Cardiac muscle cell (in vitro differentiated cells and primary cell): ENCODE measurements at places on chromosomes 5 and 9.

GRCh38 chr9:130927995-130928900 is 10.8 kb downstream of the FIBCD1 start:
- peak; percentile 76 for DNase-seq

GRCh38 chr5:15516486-15516885 is 16.5 kb downstream of the FBXL7 start:
- no peak for DNase-seq

GRCh38 chr9:95134457-95134881 is 183.0 kb downstream of the FANCC start:
- no peak for DNase-seq

GRCh38 chr9:100602342-100602801 is 24.5 kb downstream of the CAVIN4 start:
- DNase-seq: peak; percentile 65

DNA sequence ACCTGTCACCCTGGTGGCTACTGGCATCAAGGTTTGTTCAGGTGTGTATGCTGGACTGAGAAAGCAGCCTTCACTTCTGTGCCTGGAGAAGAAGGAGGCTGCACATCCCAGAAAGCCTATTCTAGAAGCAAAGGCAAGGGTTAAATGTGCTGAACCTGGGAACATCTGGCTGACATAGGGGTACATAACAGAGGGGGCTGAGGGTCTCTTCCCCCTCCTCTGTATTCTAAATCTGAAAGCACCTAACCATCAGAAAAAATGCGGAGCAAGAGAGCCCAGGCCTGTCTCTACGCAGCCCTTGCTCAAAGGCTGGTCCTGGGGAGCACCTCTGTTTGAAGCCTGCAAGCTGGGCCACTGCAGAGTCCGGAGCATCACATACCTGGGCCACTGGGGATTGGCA is 53.2 kb upstream of the FSTL4 start:
- DNase-seq: no peak

GRCh38 chr5:89372176-89372575 is 489.2 kb upstream of the MEF2C start:
- no peak for DNase-seq

DNA sequence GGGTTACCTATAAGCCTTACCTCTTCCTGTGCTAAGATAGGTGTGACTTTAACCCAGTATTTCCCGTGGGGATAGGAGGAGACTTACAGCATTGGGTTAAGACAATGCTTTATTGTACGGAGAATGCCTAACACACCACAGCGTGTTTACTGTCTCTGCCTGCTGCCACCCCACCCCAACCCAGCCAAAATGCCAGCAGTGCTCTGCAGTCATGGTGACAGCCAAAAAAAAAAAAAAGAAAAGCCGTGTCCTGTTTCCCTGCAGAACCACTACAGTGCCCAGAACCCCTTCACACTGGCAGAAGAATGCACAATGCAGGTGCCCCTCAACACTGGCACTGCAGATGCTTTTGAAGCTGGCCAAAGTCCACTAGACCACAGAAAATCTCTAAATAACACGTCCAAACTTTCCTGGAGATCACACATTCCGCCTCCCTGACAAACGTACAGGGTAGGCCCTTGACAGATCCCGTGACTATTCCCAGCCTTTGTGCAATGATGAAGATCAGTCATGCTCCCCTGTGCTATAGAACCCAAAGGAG is 102.2 kb downstream of the SERINC5 start:
- no peak for DNase-seq

- no peak for DNase-seq
These were observed 949 bp downstream of the SERINC5 start for GRCh38 chr5:80254767-80255430.

DNA sequence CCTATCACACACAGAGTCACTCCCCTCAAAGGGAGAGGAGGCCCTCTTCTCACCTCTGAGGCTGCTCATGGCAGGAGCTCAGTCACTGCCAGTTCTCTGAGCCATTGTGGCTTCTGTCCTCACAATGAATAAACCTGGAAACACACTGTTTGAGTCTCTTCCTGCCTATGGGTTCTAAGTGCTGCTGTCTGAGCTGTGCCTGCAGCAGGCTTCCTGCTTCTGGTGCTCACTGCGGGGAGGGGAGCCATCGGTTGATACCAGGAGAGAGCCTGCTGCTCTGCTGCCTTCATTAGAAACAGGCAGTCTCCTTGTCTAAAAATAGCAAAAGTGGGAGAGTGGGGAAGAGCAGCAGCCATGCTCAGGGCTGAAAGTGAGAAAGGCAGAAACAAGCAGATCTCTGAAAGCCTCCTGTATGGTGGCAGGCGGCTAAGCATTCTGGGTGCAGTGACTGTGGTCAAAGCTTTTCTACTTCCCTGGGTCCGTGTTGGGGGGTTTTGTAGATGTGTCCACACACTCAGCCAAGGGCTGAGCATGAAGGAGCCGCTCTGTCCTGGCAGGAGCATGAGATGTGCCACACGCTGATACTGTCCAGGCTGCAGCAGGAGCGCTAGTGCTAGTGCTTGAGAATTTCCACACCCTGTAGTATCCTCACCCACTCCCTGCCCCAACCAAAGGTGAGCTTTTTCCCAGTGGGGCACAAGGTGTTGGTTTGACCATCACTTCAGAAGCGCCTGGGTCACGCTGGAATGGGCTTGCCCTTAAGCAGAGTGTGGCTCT is 34.2 kb downstream of the PRKACG start:
- peak; percentile 80 for DNase-seq

- peak; percentile 5 for DNase-seq
These were observed 241.2 kb upstream of the TNC start for GRCh38 chr9:115359017-115359780.

DNA sequence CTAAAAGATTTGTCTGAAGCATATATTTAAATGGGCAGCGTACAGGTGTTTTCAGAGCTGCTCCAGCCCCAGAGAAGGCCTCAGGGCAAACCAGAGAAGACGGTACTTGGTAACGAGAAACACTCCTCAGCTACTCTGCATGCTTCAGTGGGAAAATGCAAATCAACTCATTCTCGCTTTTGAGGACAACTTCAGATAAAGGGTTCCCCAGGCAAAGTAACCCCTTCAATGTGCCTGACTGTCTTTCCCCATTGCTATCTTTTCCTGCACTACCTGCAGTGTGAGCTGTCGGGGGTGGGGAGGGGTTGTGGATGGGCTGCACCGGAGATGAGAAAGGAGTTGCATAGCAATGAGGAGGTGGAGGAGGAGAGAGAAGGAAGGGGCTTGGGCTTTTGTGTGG is 339.7 kb upstream of the CLINT1 start:
- no peak for DNase-seq

DNA sequence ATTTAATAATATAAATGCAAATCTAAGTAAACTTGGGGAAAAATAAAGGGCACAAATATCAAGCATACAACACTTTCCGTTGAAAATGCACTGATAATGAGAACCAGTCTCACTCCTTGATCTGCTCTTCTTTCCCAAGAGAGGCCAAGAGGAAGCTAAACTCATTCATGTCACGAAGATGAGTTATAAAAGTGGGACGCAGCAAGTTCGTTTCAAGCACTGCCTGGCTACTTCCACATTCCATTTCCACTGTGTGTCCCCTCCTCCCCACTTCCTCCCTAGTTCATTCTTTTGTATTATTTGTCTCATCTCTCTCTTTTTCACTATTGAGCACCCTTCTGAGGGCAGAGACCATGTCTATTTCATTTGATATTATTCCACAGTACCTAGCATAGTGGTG is 158.1 kb downstream of the SLC24A2 start:
- no peak for DNase-seq

DNA sequence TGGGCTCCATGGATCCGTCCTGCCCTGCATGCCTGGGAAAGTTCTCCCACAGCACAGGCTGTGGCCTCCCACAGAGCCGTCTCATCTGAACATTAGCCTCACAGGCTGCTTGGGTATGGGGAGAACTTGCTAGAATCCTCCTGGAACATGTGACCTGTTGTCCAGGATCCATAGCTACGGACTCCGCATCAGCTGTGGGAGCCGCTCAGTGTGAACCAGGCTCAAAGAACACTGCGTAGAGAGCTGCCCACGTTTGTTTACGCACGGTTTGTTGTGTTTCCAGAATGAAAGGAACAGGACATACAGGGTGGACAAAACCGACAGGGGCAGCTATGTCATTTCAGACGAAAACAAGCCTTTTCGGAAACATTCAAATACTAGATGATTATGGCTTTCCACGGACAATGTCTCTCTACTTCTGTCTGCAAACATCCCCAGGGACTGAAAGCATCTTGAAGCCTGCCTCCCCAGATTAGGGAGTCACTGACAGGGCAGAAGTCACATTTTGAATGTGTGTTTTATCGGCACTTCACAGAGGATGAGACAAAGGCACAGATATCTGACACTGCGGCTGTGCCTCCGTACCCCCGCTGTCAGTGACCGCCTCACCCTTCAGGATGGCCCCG is 390.3 kb downstream of the GADD45G start:
- DNase-seq: no peak

GRCh38 chr9:124272979-124273378 is 15.2 kb downstream of the NEK6 start:
- DNase-seq: no peak

- DNase-seq: peak; percentile 92
These were observed 2.7 kb upstream of the PCDH12 start for GRCh38 chr5:141960449-141961323.

DNA sequence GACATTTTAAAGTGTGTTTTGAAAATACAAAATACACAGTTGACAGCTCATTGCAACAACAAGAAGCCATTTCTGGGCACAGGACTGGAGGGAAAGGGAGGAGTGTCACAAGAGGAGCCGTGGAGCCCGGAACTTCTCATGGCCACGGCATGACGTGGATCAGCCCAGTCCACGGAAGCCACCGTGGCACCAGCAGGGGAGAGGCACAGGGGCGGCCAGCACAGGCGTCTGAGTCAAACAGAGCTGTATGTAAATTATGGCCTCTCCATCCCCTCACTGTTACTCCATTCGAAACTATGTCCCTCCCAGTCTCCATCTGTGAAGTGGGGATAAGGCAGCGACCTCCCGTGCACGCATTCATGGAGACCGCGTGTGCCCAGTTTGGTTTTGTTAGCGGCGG is 165.6 kb upstream of the IRX2 start:
- no peak for DNase-seq

- DNase-seq: peak; percentile 49
These were observed 7.5 kb downstream of the NHP2 start for GRCh38 chr5:178145965-178146820.

DNA sequence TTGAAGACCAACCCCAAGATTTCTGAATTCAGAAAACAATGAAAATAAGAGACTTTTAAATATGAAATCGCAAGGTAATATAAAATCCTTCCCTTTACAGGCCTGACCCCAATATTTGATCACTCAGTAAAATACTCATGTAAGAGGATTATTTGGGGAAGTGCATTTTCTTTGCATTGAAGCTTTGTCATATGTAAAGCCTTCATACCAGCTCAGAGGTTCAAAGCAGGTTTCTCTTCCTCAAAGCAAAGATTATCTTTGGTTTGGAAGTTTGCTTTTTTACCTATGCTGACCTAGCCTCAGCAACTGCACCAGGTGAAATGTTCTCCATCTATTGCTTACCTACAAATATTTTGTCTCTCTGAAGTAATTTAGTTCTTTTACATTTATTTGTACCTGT is 106.5 kb upstream of the PARP8 start:
- DNase-seq: no peak

- peak; percentile 65 for DNase-seq
These were observed 94.3 kb upstream of the MAMDC2 start for GRCh38 chr9:69949396-69949795.

DNA sequence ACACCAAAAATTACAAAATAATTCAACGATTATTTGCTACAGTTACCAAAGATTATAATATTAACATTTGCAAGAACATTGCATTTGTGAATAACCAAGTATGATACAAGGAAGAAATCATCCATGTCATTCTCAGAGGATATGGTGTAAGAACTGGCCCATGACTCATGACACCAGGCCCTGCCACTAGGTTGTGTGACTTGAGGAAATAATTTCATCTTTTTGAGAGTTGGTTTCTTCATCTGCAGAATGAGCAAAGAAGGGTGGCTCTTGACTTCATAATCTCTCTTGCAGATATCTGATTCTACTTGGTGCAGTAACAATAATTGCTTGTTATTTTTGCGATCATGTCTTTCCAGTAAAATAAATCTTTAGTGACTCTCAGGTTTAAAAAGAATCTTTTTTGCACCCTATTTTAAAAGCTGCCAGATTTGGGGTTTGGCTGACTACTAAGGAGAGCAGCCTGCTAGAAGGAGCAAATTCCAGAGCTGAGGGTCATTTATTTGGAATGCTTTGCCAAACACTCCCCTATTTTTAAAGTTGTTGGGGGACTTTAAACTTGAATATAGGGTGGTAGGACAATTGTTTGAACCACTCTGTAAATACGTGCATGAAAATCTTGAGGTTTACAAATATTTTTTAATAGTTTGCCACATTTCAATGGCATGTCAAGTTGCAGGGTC is 23.5 kb downstream of the ITGA1 start:
- peak; percentile 63 for DNase-seq

DNA sequence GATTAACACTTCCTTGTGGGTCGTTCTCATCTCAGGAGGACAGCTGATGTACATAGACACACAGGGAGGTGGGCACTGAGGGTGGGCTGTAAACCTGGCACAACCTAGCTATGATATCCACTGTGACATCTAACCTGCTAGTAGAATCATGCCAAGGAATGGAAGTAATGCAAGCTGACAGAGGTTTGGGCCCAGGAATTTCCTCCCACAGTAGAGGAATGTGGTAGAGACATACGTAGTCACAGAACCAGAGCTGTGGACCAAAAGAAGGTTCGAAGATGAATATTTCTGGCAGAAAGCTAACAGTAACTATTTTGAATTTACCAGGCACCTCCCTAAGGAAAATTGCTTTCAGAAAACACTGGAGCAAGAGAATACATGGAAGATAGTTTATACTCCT is 15.2 kb upstream of the DNAJC25 start:
- DNase-seq: no peak

DNA sequence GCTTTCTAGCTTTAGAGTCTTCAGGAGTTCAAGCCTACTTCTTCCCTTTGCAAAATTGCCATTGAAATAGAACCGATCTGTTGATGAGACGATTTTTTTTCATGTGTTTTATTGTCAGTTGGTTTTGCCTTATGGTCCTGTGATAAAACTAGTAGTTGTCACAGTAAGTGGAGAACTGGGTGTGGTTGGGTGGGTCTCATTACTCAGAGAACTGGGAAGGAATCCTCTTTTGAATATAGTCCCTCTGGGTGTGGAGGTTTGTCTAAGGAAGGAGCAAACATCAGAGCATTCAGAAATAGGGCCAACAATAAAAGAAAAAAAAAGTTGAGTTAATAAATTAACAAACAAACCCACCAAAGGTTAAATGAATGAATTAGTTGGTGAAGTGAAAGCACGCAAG is 69.0 kb downstream of the ALDH1A1 start:
- DNase-seq: no peak

DNA sequence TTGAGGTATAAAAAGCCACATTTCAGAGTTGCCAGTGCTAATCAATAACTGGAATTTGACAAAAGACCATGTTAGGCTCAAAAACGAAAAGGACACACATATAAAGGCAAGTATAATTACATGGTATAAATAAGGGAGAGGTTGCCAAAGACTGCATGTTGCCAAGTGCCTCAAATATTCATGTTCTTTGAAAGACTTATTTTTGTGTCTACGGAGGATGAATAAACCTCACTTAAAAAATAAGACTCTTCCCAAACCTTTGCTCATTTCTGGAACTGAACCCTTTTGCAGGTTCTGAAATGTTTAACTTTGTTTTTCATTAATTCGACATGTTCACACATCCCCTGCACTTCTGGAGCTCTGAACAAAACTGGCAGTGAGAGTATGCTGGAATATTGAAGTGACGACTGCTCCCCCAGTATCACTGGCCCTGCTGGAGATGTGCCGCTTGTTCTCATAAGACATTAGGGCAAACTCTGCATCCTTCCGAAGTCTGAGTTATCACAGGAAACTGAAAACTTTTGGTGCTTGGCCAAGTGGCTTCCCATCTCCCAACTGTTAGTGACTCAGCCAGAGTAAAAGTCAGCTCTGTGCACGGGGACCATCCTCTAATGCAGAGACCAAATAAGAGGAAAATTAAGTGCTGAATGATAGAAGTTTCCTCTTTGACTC is 336.8 kb downstream of the GLIS3 start:
- DNase-seq: no peak
